Fibroblast of skin of left quadriceps (primary cell): ENCODE measurements at places on chromosomes 2 and 18.

- no peak for DNase-seq
Measured at GRCh38 chr2:36002941-36003340, 352.6 kb upstream of the CRIM1 start.

GRCh38 chr2:50143822-50144575, 887.9 kb downstream of the NRXN1 start:
- DNase-seq = peak; percentile 36

DNA sequence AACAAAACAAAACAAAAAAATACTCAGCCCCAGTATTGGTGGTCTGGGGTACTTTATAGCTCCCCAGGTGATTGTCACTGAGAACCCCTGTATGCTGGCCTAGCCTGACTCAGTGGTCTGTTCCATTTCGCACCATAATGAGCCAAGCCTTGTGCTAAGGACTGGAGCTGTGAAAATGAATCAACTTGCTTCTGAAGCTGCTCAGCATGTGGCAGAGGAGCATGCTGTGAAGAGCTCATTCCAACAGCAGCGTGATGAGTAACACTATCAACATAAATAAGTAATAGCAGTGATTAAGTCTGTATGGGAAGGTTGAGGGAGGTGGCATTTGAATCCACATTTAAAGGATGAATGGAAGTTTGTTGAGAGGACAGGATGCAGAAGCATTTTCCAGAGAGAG, 67.2 kb upstream of the ATL2 start:
- DNase-seq = peak; percentile 24

- peak; percentile 76 for DNase-seq
Measured at GRCh38 chr2:71930049-71930681, 217.5 kb downstream of the CYP26B1 start.

DNA sequence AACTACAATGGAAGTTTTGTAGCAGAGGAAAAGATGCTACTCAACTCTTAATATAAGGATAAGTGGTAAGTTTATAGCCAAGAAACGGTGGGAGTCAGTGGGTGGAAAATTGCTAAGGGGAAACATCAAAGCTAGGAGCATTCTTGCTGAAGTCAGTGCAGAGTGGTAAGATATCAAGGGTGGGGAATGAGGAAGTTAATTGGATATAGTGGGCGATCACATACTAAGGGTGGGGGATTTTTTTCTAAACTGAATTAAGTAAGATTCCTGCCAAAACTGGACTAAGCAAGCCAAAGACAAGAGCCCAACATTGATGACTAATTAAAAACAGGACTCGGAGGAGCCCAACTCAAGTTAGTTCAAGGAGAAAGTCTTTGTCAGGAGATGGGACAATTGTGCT, 525.4 kb downstream of the CCDC85A start:
- DNase-seq = no peak

GRCh38 chr2:214519258-214519818, 108.5 kb downstream of the VWC2L start:
- DNase-seq = no peak

DNA sequence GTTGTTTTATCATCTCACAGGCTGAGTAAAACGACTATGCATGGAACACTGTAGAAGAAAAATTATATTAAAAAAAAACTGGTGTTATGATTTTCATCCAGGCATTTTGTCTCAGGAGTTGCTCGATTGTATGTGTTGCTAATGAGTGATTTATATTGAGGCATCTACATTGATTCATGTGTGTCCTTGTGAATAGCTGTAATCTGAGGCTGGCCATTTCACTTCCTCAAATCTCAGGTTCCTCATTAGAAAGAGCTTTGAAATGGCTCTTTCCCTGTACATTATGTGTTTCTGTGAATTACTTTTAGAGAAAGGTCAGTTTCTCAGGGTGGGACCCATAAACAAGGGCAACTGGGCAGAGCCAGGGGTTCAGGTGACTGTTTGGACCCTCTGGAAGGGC, 2.3 kb downstream of the IL18R1 start:
- DNase-seq = no peak

GRCh38 chr18:49178321-49178720, 227.6 kb upstream of the SMAD7 start:
- no peak for DNase-seq

DNA sequence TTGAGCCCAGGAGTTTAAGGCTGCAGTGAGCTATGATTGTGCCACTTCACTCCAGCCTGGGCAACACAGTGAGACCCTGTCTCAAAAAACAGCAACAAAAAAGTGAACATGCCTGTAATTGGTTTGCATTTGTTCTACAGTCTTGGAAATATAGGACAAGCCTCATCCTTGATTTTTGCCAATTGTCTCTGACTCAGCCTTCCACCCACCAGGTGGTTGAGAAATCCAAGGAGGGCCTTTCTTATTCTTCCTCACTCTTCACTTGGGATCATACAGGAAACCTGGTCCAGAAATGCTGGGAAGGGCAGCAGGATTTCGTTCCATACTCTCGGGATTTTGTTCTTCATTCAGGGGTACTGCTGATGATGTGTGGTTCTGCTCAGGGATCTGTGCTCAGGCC, 94.6 kb downstream of the CDC42EP3 start:
- DNase-seq = no peak

DNA sequence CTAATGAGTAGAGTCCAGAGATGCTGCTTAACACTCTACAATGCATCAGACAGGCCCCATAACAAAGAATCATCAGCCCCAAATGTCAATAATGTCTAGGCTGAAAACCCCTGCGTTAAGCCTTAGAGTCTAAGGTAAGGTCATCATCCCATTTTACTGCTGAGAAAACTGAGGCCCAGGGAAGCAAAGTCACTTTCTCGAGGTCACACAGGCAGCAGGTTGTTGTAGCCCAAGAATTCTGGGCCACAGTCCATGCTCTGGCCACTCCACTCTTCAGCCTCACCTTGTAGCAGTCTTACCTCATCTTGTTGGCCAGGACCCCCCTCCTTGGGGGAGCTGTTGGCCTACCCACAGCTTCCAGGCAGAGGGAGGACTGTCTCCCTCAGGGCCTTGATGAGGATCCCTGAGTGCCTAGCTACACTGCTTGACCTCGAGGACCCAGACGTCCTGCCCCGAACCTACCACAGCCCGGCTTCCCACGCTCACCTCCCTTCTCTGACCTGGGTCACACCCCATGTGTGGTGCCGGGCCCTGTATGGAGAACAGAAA, 54.4 kb downstream of the SMAD7 start:
- DNase-seq = no peak

DNA sequence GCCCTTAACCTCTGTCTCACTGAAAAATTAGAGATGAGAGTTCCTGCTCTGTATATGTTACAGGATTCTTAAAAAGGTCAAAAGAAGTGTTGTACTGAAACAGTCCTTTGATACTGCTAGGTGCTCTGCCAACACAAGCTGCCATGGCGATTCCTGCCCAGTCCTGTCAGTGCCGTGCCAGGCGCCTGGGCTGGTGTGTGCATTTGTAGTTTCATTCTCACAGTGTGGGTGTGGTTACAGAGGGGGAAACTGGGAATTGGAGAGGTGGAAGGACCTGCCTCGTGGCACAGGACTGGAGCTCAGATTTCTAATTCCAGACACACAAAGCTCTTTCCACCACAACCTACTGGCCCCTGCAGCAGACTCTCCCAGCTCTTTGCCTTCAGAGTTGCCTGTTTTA, 122.3 kb upstream of the RAB6C start:
- no peak for DNase-seq

GRCh38 chr2:174628528-174629169, 31.0 kb upstream of the WIPF1 start:
- no peak for DNase-seq

GRCh38 chr18:77039196-77040130, 93.1 kb downstream of the MBP start:
- no peak for DNase-seq

- DNase-seq = no peak
Measured at GRCh38 chr2:231671270-231672050, 36.9 kb upstream of the PTMA start.

DNA sequence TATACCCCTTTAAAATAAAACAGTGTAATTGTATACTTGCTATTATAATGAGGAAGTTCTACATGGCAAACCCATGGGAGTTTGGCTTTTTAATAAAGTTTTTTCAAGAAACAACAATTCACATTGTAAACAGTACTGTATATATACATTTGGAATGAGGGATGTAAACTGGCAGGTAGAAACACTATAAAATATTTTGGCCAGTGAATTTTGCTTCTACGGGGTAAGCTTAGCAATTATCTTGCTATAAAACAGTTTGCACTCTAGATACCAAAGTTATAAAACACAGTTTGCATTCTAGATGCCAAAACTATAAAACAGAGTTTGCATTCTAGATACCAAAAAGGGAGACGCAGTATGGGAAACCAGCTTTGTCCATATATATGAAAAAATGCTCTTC, 16.6 kb downstream of the THUMPD2 start:
- no peak for DNase-seq

DNA sequence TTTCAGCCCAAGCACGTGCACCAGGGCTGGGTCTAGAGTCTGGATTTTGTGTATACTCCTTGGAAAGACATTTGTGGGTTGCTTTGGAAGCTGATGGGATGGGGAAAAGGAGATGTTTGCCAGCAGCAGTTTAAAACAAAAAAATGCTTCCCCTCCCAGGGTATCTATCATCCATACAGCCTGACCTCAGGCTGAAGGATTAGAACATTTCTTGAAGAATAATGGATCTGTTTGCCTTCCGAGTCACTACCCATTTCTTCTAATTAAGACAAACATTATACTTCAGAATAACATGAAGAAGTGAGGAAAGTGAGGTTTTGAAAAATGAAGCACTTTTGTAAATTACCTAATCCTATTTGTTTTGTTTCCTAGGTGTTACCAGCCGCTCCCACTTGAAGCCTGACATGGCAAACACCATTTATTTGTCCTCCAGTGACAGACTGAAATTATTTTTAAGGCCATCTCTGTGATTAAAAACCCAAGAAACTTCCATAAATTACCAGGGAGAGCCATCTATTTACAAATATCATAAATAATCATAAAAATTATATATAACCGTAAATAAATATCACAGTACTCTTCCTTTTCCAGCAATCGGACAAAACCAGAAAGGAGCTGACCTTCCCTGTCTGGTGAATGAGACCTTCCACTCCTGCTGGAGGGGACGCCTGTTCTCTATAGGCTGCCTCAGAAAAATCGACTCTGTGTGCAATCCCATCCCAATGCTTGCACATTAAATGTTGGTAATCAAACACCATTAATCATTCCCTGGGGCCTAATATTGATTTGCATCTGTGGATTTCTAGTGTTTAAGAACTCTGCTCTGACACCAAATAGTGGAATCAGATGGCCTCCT, 106.8 kb downstream of the C1D start:
- DNase-seq = no peak

GRCh38 chr2:151771599-151772358, 37.5 kb upstream of the NEB start:
- DNase-seq = no peak

DNA sequence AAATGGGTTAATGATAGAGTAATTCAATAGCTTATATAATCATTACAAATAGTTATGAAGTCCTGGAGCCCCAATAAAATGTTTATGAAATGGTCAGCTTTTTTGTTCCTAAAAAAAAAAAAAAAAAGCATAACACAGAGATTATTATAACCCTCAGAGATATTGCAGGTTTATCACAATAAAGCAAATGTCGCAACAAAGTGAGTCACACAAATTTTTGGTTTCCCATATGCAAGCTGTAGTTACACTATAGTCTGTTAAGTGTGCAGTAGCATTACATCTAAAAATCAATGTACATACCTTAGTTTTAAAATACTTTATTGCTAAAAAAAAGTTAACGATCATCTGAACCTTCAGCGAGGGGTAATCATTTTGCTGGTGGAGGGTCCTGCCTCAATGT, 20.0 kb downstream of the WDFY1 start:
- DNase-seq = peak; percentile 46

DNA sequence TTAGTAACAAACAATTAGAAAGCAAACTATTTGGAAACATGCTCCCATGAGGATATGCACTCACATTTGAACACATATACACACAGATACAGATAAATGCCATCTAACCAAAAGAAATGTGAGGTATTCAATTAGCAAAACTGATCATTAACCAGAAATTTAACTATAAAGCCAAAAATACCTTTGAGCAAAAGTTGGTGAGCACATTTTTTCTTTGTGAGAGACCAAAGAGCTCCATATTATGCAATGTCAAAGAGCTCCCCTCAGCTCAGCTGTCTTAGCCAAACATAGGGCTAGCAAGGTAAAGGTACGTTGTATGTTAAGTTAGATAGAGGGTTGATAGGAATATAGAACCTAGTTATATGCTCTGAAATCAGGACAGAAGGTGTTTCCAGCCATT, 43.8 kb downstream of the CYBRD1 start:
- no peak for DNase-seq

- DNase-seq = no peak
Measured at GRCh38 chr2:128196026-128196425, 105.0 kb downstream of the UGGT1 start.
